ENCODE measurements at places on chromosomes 12 and 14. TPM values are rescaled to one million over a fixed set of nuclear protein-coding genes. Genes with fewer than 3 reads are reported as not detected.

Gene NOXRED1
- total RNA-seq, result 0.14 TPM

Gene LRRC10
- not detected for total RNA-seq

Gene C14orf180
- total RNA-seq, result not detected

Gene EPS8
- 87.8 TPM for total RNA-seq

Gene RAD52
- total RNA-seq, result 11.4 TPM

Gene OR4Q2
- not detected for total RNA-seq

Gene GSG1
- 0.28 TPM for total RNA-seq

Gene FSCB
- not detected for total RNA-seq

Gene CEP290
- total RNA-seq, result 8.1 TPM

Gene EIF2S3B
- 16.2 TPM for total RNA-seq

Gene RIMBP2
- 0.18 TPM for total RNA-seq

Gene LALBA
- not detected for total RNA-seq

Gene TRMT61A
- total RNA-seq, result 7.3 TPM

All from smooth muscle cell of bladder (primary cell).